ENCODE measurements at places on chromosomes 7 and 10.

- DNase-seq, result no peak
Measured at GRCh38 chr10:2686691-2687090, 380.7 kb upstream of the PFKP start.

DNA sequence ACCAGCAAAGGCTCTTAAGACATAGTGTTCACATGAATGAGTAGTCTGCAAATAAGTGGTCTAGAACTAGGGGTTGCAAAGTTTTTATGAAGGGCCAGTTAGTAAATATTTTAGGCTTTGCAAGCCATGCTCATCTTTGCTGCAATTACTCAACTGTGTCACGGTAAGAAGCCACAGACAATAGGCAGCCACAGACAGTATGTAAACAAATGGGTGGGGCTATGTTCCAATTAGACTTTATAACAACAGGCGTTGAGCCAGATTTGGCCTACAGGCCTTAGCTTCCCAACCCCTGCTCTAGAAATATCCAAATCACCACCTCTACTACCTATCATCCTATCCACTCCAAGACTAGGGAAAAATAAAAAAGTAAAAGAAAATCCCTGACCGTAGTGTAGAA is 9.2 kb downstream of the IKZF5 start:
- DNase-seq, result no peak

DNA sequence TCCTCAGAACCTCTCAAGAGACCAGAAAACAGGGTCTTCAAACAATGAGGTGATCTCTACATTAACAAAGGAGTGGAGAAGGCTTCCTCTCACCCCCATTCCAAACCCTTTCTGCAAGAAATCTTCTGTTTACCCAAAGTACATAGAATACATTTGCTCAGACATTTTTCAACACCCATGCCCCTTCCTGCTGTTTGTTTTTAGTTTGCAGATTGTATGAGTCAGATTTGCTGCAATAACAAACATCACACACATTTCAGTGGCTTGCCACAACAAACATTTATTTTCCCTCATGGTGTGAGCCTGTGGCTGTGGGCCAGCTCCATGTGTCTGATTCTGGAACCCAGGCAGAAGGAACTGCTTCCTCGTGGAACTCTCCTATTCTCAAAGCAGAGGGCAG is 68.2 kb upstream of the BAIAP2L1 start:
- no peak for DNase-seq

GRCh38 chr10:32167450-32167849 is 111.2 kb upstream of the KIF5B start:
- no peak for DNase-seq

- DNase-seq, result no peak
Measured at GRCh38 chr7:134645935-134646334, 718 bp upstream of the BPGM start.

DNA sequence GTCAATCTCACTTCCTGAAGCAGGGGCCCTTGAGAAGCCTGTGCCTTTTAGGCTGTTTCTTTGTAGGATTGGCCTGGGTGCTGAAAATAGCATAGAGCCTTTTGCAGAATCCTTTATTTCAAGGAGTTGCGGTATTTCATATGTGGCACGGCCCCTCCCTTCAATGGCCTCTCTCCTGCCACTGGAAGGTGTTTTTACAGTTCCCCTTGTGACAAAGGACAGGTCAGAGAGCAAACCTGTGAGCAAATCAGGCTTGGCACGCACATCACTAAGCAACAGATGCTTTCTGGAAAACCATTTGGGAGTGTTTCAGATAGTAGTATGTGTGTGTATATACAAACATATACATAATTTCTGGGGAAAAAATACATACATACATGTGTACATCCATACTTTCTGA is 388.6 kb upstream of the C7orf33 start:
- no peak for DNase-seq

GRCh38 chr7:44664780-44665461 is 58.5 kb downstream of the OGDH start:
- no peak for DNase-seq

GRCh38 chr10:7486528-7486927 is 75.7 kb upstream of the SFMBT2 start:
- no peak for DNase-seq

- no peak for DNase-seq
Measured at GRCh38 chr7:112156412-112156811, 49.8 kb downstream of the DOCK4 start.

DNA sequence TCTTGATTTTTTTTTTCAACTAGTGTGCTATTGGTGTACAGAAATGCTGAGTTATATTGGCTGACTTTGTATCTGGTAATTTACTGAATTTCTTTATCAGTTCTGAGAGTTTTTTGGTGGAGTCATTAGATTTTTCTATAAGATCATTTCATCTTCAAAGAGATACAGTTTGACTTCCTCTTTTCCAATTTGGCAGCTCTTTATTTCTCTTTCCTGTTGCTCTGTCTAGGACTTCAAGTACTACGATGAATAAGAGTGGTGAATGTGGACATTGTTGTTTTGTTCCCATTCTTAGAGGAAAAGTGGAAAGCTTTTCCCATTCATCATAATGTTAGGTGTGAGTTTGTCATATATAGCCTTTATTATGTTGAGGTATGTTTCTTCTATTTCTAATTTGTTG is 50.2 kb downstream of the LOXL4 start:
- DNase-seq, result no peak

GRCh38 chr10:59315465-59315864 is 46.9 kb downstream of the FAM13C start:
- DNase-seq, result no peak

DNA sequence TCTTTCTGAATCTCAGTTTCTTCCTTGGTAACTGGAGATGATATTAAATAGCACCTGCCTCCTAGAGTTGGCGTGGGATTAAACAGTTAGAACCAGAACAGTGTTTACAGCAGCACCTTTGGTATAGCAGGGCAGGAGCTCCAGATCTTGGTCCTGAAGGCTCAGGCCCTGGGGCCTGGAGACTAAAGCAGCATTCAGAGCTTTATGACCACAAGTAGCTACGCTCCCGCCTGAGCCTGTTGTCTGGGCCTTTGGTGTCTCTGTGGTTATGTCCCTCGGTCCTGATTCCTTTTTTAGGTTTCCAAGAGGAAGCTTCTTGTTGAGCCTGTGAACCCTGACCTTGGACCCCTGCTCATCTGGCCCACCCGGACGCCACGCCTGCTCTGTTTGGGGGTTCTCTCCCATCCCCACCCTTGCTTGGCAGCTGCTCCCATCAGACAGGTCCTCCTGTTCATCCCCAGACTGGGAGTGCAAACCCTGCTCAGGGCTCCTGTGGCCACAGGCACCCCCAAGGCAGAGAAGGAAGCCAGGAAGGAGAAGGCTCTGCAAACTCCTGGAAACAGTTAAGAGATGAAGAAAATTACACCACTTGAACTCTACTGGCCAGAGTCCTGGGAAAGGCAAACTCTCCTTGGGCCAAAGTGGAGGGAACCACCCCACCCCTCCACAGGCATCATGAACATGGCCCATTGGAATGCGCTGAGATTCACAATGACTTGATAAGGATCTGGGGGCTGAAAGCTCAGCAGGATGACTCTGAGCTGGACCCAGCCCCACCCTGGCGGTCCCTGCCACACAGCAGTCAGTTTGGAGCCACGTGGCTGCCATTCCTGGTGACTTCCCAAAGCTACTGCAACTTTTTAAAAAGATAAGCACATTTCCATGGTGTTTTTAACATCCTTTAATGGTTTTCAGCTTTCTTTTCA is 50.1 kb upstream of the TMEM72 start:
- DNase-seq, result no peak

DNA sequence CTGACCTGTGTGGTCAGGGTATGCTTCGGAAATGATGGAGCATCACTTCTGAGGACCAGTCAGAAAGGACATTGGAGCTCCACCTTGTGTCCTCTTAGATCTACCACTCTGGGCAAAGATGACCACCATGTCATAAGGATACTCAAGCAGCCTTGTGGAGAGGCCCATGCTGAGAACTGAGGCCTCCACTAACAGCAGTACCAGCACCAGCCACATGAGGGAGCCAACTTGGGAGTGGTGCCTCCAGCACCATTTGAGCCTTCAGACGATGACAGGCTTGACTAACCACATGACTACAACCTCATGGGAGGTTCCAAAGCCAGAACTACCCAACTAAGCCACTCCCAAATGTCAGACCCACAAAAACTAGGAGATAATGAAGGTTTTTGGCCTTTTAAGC is 116.0 kb downstream of the NPTX2 start:
- DNase-seq, result no peak

DNA sequence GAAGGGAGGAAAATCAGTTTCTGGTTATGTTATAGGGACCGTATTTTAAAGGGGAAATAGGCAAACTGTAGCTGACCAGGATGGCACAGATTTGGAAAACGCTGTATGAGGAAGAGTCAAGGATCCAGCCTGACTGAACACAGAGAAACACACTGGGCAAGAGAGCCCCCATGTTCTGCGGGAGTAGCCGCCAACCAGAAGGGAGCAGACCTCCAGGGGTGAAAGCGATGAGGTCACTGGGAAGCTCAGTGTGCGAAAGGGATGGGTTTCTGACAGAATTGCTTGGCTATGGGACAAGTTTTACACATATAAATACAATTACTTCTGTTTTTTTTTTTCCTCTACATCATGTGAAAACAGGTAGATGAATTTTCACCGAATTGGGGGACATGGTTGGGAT is 291.6 kb upstream of the PODXL start:
- DNase-seq, result no peak

GRCh38 chr10:111093741-111094380 is 17.0 kb downstream of the ADRA2A start:
- no peak for DNase-seq

GRCh38 chr7:70919481-70920073 is 212.4 kb upstream of the GALNT17 start:
- DNase-seq, result no peak

DNA sequence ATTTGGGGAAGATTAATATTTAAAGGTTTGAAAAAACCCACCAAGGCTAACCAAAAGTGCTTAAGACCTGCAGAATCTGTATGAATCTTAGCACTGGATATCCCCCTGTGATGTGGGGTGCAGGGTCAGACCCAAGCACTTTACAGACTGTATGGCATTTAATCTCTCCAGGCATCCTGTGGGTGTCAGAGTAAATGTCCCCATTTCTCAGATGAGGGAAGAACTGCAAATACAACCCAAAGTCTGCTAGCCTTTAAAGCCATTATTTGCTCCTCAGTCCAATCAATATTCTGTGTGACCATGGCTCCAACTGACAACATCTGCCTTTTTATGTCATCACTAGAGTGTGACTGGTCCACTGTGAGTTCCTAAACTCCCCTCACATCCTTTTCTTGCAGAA is 10.0 kb upstream of the MBL2 start:
- DNase-seq, result no peak

- no peak for DNase-seq
Measured at GRCh38 chr10:31940839-31941653, 12.4 kb upstream of the ARHGAP12 start.

Data from hippocampal formation (tissue), 2 donors.